Skin of body (tissue), 3 donors: ENCODE measurements at places on chromosomes 13 and 19. TPM values are rescaled to one million over a fixed set of nuclear protein-coding genes. Genes with fewer than 3 reads are reported as not detected.

Gene MAG
- total RNA-seq = 0.69 TPM

Gene NLRP4
- total RNA-seq = not detected

- DNase-seq = no peak
These were observed 66.2 kb downstream of the FOXO1 start for GRCh38 chr13:40600149-40600751.

DNA sequence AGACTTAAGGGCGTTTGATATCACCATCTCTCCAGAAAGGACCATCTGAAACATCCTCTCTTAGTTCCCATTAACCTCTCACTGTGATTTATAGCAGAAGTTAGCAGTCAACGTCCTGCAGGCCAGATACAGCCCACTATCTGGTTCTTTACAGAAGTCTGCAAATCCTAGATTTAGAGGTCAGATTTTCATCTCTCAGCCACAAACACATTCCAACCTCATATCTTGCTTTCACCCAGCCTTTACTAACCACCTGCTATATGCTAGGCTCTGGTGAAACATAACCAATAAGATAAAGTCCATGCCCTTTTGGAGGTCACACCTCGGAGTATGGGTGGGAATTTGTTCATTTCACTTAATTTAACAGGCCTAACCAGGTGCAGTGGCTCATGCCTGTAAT lies 76.8 kb upstream of the CACNA1A start:
- no peak for DNase-seq

GRCh38 chr19:38671654-38672053 lies 24.2 kb downstream of the ACTN4 start:
- no peak for DNase-seq

DNA sequence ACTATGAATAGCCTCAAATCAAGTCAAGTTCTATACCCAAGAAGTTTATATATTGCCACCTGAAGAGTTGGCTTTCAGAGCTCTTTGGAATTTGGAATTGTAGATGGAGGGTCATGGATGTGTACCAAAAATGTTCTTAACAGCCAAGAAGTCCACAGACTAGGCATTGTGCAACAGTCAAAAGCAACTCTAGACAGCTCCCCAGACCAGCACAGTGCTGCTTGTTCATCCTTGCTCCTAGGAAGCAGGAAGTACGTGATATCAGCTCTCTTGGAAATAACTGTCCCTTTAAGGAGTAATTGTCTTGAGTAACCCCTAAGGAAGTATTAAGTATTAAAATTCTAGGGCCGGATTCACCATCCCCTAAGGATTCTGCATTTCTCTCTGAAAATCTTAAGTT lies 30.7 kb upstream of the IL17D start:
- no peak for DNase-seq

- peak; percentile 52 for DNase-seq
These were observed 15.2 kb downstream of the UPF1 start for GRCh38 chr19:18846862-18847548.

DNA sequence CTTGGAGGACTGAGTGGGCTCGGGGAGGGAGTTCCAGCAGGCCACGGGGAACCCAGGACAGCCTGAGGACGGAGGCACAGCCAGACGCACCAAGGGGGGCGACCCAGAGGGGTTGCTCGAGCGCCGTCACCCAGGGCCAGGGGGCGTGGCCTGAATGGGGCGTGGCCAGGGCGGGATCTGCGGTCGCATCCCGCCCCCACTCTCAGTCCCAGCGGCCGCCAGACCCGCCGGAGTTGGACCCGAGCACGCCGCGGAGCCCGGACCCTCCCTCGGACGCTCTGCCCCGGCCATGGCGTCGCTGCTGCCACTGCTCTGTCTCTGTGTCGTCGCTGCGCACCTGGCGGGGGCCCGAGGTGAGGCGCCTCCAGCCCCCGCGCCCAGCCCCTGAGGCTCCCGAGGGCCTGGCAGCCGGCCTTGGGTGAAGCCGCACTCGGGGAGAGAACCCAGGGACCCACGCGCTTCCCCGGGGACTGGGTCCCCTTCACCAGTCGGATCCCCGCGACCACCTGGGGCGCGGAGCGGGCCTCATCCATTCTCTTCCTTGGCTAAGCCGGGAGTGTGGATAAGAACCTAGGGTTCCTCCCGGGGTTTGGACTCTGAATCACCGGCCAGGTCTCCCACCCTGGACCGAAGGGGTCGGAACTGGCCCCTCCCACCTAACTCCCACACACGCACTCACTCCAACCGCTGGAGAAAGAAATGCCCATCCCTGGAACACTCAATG lies at the start of gene CILP2:
CILP2 (plus strand) TSS at position 205 of the 724 bp plus-strand sequence; CDS start at position 290, 85 bp downstream.
- DNase-seq = no peak

- no peak for DNase-seq
These were observed 19.4 kb downstream of the LAIR2 start for GRCh38 chr19:54521860-54522513.

- DNase-seq = no peak
These were observed 143.4 kb downstream of the SOX1 start for GRCh38 chr13:112210371-112210770.

DNA sequence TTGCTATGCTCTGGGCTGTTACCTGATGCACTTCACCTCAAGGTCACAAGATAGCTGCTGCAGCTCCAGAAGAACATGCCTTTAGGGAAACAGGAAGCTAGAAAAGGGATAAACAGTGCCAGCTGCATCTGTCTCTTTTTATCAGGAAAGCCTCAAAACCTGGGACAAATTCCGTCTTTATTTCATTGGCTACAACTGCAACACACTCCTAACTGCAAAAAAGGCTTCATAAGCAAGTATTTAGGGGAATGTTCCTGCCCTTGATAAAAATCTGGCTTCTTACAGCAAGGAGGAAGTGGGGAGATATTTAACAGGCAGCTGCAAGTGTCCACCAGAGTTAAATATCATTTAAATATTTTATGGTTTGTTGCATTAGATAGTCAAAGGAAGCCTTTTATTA lies 34.2 kb upstream of the SERTM1 start:
- no peak for DNase-seq

DNA sequence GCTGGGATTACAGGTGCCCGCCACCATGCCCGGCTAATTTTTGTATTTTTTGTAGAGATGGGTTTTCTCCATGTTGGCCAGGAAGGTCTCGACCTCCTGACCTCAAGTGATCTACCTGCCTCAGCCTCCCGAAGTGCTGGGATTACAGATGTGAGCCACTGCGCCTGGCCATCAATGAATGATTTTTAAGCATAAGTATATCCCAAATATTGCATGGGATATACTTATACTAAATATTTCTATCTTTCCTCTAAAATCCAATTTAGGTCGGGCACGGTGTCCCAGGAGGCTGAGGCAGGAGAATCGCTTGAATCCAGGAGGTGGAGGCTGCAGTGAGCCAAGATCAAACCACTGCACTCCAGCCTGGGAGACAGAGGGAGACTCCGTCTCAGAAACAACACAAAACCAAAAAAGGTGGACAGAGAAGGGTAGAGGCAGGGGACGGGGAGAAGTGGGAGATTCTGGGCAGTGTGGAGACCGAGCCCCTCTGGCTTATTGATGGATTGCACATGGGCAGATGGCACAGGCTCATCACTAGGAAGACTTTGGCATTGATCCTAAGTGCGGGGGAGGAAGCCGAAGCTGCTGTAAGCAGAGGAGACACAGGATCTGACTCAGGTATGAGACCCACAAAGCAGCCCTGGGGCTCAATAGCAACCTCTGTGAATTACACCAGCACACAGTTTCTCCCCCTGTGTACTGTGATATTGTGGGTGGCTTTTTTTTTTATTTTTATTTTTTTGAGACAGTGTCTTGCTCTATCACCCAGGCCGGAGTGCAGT lies 13.5 kb downstream of the ARRDC5 start:
- no peak for DNase-seq

DNA sequence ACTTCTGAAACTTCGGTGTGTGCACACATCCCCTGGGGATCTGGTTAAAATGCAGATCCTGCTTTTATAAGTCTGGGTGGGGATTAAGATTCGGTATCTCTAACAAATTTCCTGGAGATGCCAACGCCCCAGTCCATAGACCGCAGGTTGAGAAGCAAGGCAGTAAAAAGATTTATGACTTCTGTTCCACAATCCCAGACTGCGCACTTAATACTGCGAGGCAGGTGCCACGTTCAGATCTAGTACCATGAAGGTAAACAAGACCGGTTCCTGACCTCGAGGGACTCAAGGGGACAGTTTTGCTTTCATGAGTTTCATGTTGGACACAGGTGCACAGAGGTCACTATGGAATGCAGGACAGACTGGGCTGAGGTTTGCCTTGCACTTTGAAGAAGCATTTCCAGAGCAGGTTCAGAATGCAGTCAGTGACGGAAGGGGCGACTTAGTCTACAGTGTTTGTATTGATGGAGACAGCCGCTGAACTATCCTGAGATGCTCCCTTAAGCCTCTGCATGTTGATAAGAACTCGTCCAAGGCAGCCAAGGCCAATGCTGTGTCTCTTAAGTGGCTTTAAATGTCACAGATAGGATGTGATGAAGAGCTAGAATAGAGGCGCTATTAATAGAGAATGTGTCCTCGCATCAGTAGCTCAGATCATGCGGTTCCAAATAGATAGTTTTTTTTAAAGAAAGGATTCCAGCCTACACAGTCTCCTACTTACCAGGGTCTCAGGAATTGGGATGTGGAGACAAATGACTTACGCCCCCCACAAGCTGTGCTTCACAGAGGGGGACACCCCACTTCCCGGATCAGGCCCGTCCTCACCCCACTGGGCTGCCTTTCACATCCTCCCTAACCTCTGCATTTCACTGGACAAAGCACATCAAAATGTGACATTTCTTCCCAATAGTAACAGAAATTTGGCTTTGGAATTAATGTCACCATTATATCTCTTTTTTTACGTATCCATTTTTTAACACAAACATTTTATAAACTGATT lies 97.1 kb upstream of the IRS2 start:
- DNase-seq = no peak
